A549 treated with CORT108297 at 1 μM for 4 hours (cell line): ENCODE measurements at places on chromosomes 16 and 17. TPM values are rescaled to one million over a fixed set of nuclear protein-coding genes. Genes with fewer than 3 reads are reported as not detected.

CCL22 gene
- total RNA-seq: 0.02 to 0.07 TPM (median 0.05 TPM) in 4 of 5 replicates, not detected in the other

APOBR gene
- 0.05 to 0.07 TPM (median 0.06 TPM) in 5 replicates for total RNA-seq

TMEM235 gene
- not detected in 5 replicates for total RNA-seq

ZNF200 gene
- 7.1 to 8.8 TPM (median 8.0 TPM) in 5 replicates for total RNA-seq

KRTAP9-8 gene
- not detected in 5 replicates for total RNA-seq

CBX2 gene
- total RNA-seq: 13.5 to 20.9 TPM (median 19.1 TPM) in 5 replicates

TBC1D3D gene
- total RNA-seq: 0.05 to 0.16 TPM (median 0.10 TPM) in 4 of 5 replicates, not detected in the other

ZSCAN10 gene
- 0.03 to 0.05 TPM in 2 of 5 replicates, not detected in the others for total RNA-seq

SMIM22 gene
- not detected in 5 replicates for total RNA-seq

KRTAP4-6 gene
- not detected in 5 replicates for total RNA-seq

DPEP1 gene
- total RNA-seq: 0.78 to 1.2 TPM (median 0.83 TPM) in 5 replicates

CPNE7 gene
- 48.7 to 75.7 TPM (median 70.3 TPM) in 5 replicates for total RNA-seq

CSNK2A2 gene
- total RNA-seq: 49.8 to 67.3 TPM (median 51.6 TPM) in 5 replicates

GPR179 gene
- 0.02 to 0.06 TPM (median 0.03 TPM) in 5 replicates for total RNA-seq

KRT20 gene
- 0.18 to 0.28 TPM (median 0.26 TPM) in 5 replicates for total RNA-seq

KRT31 gene
- total RNA-seq: not detected in 5 replicates

ANKFN1 gene
- 0.07 to 0.09 TPM in 2 of 5 replicates, not detected in the others for total RNA-seq

STAC2 gene
- 0.25 to 0.40 TPM (median 0.38 TPM) in 5 replicates for total RNA-seq

ZPBP2 gene
- not detected in 5 replicates for total RNA-seq

DDX28 gene
- total RNA-seq: 17.0 to 20.9 TPM (median 20.2 TPM) in 5 replicates

TBX2 gene
- 4.5 to 7.6 TPM (median 7.0 TPM) in 5 replicates for total RNA-seq

TMEM98 gene
- total RNA-seq: 43.5 to 50.7 TPM (median 48.0 TPM) in 5 replicates

MEFV gene
- total RNA-seq: not detected in 5 replicates

PRSS33 gene
- total RNA-seq: not detected in 5 replicates

KRTAP4-4 gene
- total RNA-seq: not detected in 5 replicates

MGAT5B gene
- 15.4 to 24.9 TPM (median 24.8 TPM) in 5 replicates for total RNA-seq

CBFB gene
- total RNA-seq: 36.2 to 49.8 TPM (median 46.0 TPM) in 5 replicates

DGKE gene
- total RNA-seq: 2.9 to 4.7 TPM (median 3.7 TPM) in 5 replicates

CSH1 gene
- total RNA-seq: not detected in 5 replicates

SAMD14 gene
- total RNA-seq: 0.27 to 0.95 TPM (median 0.49 TPM) in 5 replicates

RNF227 gene
- total RNA-seq: 1.2 to 1.9 TPM (median 1.5 TPM) in 5 replicates

ADAMTS18 gene
- 0.01 TPM in 2 of 5 replicates, not detected in the others for total RNA-seq

STH gene
- total RNA-seq: not detected in 5 replicates

CD79B gene
- total RNA-seq: 0.10 TPM in 1 of 5 replicates, not detected in the others

NPIPA3 gene
- 0.65 to 1.8 TPM (median 1.6 TPM) in 5 replicates for total RNA-seq

C16orf46 gene
- 0.59 to 1.5 TPM (median 0.72 TPM) in 5 replicates for total RNA-seq

WIPI1 gene
- total RNA-seq: 6.8 to 10.4 TPM (median 9.3 TPM) in 5 replicates

SPN gene
- total RNA-seq: 0.02 to 0.05 TPM in 2 of 5 replicates, not detected in the others

MMP28 gene
- 4.2 to 9.7 TPM (median 6.5 TPM) in 5 replicates for total RNA-seq

SKAP1 gene
- total RNA-seq: 0.18 to 0.42 TPM (median 0.37 TPM) in 3 of 5 replicates, not detected in the others

CDH15 gene
- 0.07 to 0.11 TPM (median 0.08 TPM) in 4 of 5 replicates, not detected in the other for total RNA-seq

TMED6 gene
- total RNA-seq: 0.11 TPM in 1 of 5 replicates, not detected in the others

NLRC3 gene
- 0.01 to 0.05 TPM (median 0.02 TPM) in 4 of 5 replicates, not detected in the other for total RNA-seq

PCTP gene
- total RNA-seq: 15.4 to 23.6 TPM (median 20.1 TPM) in 5 replicates

PRSS27 gene
- 0.89 to 1.7 TPM (median 1.5 TPM) in 5 replicates for total RNA-seq

CEP295NL gene
- 0.36 to 0.55 TPM (median 0.49 TPM) in 5 replicates for total RNA-seq

KRTAP4-9 gene
- total RNA-seq: not detected in 5 replicates

P2RX5 gene
- total RNA-seq: 18.7 to 25.5 TPM (median 24.7 TPM) in 5 replicates

TMEM114 gene
- total RNA-seq: not detected in 5 replicates
